ENCODE measurements at places on chromosomes 3 and 15.

- DNase-seq = no peak
Measured at GRCh38 chr15:51721199-51721960, 16.1 kb downstream of the LYSMD2 start.

DNA sequence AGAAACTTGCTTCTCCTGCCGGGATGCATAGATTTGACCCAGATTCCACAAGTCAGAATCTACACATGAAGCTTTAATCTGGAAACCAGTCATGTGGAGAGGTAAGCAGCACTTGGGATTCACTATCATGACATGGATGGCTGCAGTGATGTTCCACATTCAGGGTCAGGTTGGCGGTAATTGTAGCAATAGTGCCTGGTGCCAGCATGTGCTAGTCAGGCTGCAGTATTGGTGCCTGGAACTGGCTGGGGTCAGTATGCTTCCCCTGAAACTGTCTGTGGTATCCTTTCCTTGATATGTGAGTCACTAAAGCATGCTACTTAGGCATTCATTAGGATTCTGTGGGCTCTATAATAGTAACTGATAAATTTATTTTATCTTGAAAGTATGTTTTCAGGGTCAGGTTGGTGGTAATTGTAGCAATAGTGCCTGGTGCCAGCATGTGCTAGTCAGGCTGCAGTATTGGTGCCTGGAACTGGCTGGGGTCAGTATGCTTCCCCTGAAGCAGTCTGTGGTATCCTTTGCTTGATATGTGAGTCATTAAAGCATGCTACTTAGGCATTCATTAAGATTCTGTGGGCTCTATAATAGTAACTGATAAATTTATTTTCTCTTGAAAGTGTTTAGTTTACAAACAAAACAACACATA lies 1439.2 kb downstream of the ZPLD1 start:
- DNase-seq = no peak

GRCh38 chr3:150149651-150150051 lies 179.0 kb upstream of the PFN2 start:
- DNase-seq = no peak

GRCh38 chr15:80841541-80841940 lies 62.4 kb downstream of the CEMIP start:
- DNase-seq = no peak

DNA sequence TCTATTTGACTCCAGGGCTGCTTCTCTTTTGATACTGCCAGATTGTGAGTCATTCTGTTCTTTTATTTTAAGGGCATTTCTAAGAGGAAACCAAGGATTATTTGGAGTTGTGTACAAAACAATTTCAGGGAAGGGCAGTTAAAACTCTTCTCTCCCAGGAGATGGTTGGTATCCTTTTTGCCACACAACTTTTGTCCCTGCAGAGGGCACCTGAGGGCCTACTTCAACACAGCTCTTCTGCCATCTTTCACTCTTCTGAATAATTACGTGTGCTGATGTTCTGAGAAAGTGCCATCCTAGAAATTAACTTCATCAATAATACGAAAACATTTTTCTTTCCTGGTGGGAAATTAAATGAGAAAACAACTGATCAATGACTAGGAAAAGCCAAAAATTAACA lies 75.7 kb upstream of the GADL1 start:
- DNase-seq = peak; percentile 8

DNA sequence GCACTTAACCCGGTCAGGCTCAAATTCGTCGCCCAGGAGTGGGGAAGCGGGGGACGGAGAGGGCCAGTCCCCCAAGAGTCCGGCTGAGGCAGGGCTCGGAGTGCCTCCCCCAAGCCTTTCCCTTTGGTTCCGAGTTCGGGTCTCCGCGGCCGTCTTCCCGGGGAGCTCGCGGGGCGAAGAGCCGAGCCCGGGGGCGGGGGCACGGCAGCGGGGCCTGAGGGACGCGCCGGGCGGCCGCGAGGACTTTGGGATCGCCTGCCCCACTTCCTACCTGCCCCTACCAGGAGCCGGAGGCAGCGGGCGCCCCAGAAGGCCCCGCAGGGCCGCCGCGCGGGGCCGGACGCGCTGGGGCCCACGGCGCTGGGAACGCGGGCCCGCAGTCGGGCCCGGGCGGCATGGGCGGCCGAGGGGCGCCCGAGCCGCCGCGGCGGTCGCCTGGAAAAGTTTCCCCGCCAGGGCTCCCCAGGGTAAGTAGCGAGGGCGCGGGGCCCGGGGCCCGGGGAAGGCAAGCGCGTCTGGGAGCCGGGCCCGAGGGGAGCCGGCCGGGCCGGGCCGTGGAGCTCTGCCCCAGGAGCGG lies 2.8 kb downstream of the FURIN start:
- DNase-seq = peak; percentile 44

GRCh38 chr15:27046880-27047279 lies 75.9 kb downstream of the GABRG3 start:
- DNase-seq = no peak
